ENCODE measurements at places on chromosomes 7 and 10.

GRCh38 chr7:69419934-69420333, 178.3 kb upstream of the AUTS2 start:
- no peak for DNase-seq

DNA sequence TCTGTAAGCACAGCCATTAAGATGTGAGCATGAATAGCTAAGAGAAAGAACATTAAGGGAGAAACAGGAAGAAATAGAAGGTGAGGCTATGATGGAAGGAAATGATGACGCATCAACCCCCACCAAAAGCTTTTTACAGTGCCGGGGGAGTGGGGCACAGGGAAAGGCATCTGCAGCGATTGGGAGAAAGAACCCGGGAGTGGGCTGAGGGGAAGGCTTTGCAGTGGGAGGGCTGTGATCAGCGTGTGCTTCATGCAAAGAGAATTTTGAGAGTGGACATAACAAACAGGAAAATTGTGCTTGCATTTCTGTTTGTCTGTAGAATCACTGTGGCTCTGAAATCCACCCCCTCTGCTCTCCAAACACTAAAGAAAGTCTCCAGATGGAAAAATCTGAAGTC, 250.8 kb downstream of the KCNMA1 start:
- DNase-seq: no peak

DNA sequence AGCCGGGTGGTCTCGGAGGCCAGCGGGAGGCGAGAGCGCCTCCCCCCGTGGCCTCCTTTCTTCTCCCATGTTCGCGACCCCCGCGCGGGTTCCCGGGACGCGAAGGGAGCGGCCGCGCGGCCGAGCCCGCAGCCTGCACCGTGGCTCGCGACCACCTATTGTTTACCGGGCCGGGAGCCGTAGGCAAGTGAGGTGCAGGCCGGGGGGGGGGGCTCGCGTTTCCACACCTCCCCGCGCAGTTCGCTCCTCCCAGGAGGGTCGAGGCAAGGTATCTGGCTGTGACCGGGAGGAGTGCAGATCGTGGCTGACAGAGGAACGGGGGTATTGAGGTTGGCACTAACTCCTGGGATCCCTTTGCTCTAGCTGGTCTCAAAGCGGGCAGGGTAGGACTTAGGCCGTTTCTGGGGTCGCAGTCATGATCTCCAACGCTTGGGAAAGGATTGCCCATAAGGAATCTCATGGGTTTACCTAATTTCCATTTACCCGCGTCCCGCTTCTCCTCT, 734 bp downstream of the PTPN12 start:
- no peak for DNase-seq

GRCh38 chr10:62619413-62619738, 185.1 kb upstream of the ADO start:
- DNase-seq: no peak

- no peak for DNase-seq
Observed at GRCh38 chr10:93319096-93319495, 163.0 kb downstream of the MYOF start.

DNA sequence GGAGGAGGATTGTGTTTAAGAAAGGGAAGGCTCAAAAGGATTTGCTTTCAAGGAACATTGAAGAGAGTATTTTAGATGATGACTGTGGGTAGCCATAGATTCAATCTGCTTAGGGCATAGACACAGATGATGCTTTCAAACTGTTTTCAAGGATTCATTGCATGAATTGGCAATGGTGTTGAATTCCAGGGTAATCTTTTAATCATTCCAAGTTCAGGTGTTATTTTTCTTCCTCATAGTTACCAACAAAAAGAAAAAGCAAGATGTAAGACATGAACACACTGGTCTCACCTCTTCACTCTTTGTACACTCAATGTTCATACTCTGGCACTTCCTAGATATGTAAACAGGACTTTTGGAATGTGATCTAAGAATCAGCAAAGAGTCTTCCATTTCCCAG, 167.0 kb upstream of the RHOBTB1 start:
- DNase-seq: no peak

Measured in NCI-H446 (cell line).